Central memory CD4-positive, alpha-beta T cell (primary cell): ENCODE measurements at places on chromosomes 3 and 15.

DNA sequence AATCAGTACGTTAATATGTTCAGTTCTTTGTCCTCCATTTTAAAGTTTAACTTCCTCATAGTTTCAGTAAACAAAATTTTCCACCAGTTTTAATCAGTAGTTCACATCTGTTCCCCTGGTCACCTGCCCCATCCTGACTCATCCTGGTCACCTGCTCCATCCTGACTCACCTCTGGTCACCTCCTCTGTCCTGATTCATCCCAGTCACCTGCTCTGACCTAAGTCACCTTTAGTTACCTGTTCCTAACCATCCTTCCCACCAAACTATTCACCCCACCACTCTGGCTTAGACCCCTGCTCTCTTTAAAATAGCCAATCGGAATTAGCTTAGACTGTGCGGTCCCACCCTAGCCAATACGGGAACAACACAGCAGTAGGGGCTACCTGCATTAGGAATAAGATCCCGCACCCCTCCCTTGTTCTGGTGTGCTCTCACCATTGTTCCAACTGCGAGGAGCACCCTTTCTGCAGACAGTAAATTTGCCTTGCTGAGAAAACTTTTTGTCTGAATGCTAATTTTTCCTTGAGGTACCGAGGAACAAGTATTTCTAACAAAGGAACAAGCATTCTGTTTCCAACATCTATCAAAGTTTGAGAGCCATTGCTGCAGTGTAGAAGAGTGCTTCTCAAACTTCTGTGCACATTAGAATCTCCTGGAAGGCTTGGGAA, 169.3 kb downstream of the ADAMTS17 start:
- DNase-seq = no peak

DNA sequence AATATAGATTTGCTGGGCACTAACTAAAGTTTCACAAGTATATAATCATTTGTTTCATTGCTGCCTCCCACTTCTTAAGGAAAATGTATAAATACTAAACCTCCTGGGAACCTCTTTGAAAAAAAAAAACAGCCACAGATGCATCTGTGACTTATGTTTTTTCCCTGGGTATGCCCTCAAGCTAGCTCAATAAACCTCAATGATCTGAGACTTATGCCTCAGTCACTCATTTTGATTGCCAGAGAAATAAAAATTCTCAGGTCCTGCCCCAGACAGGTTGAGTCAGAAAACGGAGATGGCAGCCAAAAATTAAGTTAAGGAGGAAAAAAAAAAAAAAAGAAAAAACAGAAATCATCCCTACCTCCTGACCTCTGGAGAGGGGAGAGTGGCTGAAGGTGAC, 22.1 kb downstream of the ILDR1 start:
- DNase-seq = no peak

DNA sequence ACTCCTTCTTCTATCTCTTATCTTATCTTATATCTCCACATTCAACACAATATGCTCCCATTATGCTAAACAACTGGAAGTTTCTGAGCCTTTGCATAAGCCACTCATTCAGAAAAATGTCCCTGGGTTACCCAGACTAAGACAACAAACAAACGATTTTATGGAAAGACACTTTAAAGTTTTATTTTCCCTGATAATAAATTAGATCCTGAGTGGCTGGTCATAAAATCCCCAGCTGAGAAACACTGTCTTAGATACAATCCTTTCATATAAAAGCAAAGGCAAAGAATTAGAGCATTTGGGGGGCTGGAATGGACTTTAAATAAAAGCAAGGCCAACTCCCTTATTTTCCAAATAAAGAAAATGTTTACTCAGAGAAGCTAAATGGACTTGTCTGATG, 322.3 kb downstream of the GBE1 start:
- no peak for DNase-seq

DNA sequence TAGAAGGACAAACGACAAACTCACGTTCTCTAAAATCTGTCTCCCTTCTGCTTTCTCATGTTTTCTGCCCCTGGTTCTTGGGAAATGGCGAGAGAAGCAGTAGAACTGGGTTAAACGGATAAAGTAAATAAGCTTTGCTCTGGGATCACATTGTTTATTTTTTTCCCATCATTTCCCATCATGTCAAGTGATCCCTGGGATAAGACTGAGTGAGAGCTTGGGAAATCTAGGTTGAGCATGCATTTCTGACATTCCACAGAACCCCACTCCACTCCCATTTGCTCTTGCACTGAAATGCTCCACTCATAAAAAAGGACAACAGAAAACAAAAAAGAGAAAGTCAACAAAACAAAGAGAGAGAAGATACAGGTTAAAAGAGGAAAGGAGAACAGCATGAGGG, 69.1 kb downstream of the SEMA6D start:
- no peak for DNase-seq

DNA sequence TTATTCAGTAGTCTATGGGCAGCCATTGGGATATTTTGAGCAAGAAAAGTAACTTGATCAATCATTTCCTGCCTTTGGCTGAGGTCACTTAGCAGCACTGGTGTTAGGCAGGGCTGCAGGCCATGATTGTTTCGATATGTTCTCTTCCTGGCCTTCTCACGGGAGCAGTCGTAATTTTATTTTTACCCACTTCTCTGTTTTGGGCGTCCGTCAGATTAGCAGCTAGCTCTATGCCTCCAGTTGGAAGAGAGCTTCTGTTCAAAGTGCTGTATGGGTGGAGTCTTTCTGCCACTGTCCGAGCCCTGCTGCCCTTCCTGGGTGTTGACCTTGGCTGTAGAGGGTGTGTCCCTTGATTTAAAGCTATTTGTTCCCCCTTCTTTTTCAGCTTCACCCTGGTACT, 123.4 kb upstream of the ROPN1 start:
- DNase-seq = no peak

DNA sequence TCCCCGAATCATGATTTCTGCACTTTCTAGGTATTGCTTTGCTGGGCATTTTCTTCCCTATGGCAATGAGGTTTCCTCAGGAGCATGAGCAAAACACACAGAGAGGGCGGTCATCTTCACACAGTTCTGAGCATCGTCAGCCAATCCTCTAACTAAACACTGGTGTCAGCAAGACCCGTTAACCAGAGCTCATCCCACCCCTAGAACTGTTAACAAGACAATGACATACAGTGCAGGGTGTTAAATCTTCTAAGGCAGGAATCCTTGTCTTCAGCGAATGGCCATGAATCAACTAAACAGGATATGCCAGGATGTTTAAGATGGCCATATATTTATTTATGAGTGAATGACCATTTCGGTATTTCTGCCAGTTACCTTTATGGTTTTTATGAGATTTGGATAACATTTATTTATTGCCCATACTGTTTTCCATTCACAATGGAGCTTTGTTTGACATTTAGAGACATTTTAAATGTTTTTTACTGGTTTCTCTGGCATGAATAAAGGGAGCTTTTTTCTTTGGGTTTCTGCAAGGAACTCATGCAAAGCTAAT, 411.5 kb upstream of the PROK2 start:
- no peak for DNase-seq

DNA sequence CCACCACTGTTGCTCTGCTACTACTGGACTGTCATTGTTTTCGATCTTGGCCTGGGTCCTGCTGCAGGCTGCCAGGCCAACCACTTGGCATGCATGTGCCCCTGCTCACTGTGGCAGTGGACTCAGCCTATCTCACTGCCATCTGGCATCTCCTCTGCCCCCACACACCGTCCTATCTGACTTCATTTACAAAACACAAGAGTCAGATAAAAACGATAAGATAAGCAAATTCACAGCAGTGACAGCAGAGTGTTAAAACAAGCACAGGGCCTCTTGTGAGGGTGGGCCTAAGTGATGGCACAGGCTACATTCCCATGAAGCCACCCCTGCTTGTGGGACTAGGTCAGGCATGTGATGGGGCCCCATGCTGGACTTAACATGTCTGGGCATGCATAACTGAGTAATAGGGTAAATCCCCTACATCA, 68.1 kb downstream of the CRYGS start:
- no peak for DNase-seq
